ENCODE measurements at places on chromosomes 11 and 22.

DNA sequence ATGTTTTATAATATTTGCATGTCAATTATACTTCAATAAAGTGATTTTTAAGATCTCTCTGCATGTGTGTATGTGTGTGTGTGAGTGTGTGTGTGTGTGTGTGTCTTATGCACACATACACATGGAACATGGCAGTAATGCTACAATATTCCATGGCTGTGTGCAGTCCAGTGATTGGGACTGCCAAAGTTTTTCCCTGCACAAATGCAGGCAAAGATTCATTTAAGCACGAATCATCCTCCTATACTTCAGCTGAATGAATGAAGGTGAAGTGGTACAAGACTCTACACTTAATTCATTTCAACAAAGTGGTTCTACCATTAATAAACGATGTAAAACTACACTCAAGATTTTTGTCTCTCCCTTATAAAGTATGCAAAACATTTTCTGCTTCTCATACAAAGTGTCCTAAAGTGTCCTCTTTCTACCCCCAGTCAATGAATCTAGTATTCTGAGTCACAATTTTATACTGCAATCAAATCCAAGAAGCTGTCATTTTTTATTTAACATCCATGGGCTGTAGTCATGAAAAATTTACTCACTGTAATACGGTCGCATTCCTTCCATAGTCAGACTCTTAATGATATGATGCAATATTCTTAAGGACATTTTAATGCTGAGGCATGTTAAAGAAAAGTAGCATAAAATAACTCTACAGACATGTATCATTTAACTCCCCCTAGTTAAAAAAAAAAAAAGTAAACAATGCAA lies 132.4 kb downstream of the TTC28 start:
- no peak for DNase-seq

DNA sequence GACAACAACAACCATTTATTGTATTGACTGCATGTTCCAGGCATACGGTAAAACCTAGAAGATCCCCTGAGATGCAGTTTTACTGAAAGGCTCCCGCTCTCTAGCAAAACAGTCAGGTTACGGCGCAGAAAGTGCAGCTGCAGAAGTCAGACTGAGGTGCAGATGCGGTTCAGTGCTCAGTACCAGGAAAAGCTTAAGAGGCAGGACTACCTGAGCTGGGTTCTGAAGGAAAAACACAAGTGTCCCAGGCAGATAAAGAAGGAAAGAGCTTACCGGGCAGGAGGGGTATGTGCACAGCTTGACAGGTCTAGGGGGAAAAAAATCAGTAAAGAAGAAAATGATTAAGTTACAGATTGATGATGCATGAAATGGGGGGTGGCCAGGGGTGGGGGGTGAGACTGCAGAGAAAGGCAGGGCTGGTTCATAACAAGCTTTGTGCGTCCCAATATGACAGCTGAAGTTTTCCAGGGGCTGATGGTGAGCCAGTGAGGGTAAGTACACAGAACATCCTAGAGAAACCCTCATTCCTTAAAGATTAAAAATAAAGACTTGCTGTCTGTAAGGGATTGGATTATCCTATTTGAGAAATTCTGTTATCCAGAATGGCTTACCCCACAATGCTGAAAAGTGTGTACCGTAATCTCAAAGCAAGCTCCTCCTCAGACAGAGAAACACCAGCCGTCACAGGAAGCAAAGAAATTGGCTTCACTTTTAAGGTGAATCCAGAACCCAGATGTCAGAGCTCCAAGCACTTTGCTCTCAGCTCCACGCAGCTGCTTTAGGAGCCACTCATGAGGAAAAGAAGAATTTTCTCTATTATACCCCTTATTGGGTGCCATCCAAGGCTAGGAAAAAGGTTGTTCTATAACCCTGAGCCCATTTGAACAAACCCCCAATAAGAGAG lies 11.9 kb downstream of the LARGE1 start:
- DNase-seq, result no peak

- no peak for DNase-seq
Measured at GRCh38 chr22:32489377-32489776, 14.8 kb downstream of the FBXO7 start.

- DNase-seq, result no peak
Measured at GRCh38 chr11:35088676-35089075, 50.3 kb upstream of the CD44 start.

DNA sequence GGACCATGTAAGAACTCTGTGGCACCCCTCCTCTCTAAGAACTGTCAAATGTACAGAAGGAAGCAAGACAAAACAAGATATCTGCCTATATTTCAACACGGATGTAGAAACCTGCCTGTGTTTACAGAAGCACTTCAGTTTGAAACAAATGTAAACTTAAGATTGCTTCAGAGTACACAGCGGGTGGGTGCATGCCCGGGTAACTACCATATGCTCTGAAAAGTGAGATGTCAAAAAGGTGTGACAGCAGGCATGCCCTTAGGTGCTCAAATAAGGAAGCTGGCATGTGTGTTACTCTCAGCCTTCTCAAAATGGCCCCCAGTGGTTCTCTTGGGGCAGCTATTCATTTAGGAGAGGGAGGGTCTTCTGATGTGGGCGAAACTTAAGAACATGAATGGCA lies 5.2 kb downstream of the ACP2 start:
- DNase-seq, result no peak

All from thoracic aorta (tissue), 2 donors.